ENCODE measurements at places on chromosomes 7 and 10. TPM values are rescaled to one million over a fixed set of nuclear protein-coding genes. Genes with fewer than 3 reads are reported as not detected.

The SPDYE16 gene
- not detected for total RNA-seq

The AGK gene
- total RNA-seq, result 30.9 TPM

The MUC3A gene
- total RNA-seq, result not detected

The ADIRF gene
- total RNA-seq, result 2.5 TPM

The TBXAS1 gene
- 7.2 TPM for total RNA-seq

The UCMA gene
- total RNA-seq, result not detected

The TUBAL3 gene
- not detected for total RNA-seq

The NEBL gene
- total RNA-seq, result 0.11 TPM

The ELFN1 gene
- total RNA-seq, result not detected

The TCERG1L gene
- total RNA-seq, result not detected

The KCP gene
- total RNA-seq, result 0.13 TPM

The PDLIM1 gene
- 5.1 TPM for total RNA-seq

The UTF1 gene
- not detected for total RNA-seq

The MCM10 gene
- 26.1 TPM for total RNA-seq

The AGAP3 gene
- 52.8 TPM for total RNA-seq

The WDR86 gene
- total RNA-seq, result not detected

The SFXN2 gene
- 2.2 TPM for total RNA-seq

The C10orf105 gene
- not detected for total RNA-seq

The FAM149B1 gene
- 16.2 TPM for total RNA-seq

The TMEM140 gene
- 5.0 TPM for total RNA-seq

The PAPOLB gene
- 0.13 TPM for total RNA-seq

The NYAP1 gene
- 0.23 TPM for total RNA-seq

The CCDC172 gene
- not detected for total RNA-seq

The MAT1A gene
- not detected for total RNA-seq

The KNDC1 gene
- not detected for total RNA-seq

The ZPBP gene
- total RNA-seq, result not detected
